ENCODE measurements at places on chromosomes 11 and 22. TPM values are rescaled to one million over a fixed set of nuclear protein-coding genes. Genes with fewer than 3 reads are reported as not detected.

NCAM1 gene
- polyA plus RNA-seq: 87.3 TPM

LRRC74B gene
- polyA plus RNA-seq: 0.27 TPM

CD3G gene
- polyA plus RNA-seq: 0.25 TPM

DNA sequence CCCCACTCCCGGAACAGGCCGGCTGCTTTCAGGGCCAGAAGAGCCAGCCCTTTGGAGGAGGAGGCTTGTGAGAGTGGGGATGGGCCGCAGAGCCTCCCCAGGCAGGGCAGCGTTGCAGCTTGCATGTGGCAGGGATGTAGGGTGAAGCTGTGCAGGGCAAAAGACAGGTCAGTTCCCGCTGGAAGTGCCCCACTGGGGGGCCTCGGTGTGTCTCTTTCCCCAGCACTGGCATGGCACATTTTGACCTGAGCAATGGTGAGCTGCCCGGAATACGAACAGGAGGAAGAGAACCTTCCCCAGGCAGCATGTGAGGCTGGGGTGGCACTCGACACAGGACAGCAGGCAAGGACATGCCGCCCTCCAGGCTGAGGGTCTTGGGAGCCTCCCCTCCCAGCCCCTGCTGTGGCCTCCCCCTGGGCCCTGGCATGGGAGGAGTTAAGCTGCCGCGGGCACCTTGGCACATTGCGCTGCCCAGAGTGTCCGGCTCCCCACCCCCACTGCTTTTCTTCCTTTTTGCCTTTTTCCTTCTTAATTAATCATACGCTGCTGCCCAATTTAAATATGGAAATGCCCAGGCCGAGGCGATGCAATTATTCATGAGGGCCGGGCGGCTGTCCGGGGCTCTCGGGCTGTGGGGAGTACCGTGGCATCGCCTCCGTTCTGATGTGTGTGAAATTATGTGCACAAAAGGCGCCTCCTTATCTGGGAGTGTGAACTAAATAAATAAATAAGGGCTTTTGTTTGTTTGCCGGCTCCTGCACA lies 76.0 kb upstream of the WNT7B start:
- DNase-seq: no peak

CRELD2 gene
- polyA plus RNA-seq: 24.9 TPM

- DNase-seq: no peak
These were observed 91.8 kb downstream of the SWAP70 start for GRCh38 chr11:9755561-9756185.

ADAMTS15 gene
- 54.1 TPM for polyA plus RNA-seq

DNA sequence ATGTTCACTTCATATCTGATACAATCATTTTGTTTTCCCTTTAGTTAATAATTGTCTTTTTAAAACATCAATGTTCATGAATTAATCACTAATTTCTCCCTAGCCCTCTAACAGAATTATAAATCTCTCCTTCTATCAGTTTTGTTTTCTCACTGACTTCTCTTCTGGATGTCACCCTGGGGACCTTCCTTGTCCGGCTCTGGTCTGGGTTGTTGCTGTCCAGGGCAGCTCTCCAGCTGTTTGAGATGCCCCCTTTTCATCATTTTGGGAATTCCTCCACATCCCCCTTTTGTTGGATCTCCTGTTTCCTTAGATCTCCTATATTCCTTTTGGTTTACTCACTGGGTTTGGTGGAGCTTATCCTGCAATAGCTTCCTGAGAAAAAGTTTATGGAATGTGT lies 35.6 kb upstream of the PSMA1 start:
- no peak for DNase-seq

FOLR2 gene
- 8.7 TPM for polyA plus RNA-seq

- DNase-seq: no peak
These were observed 28.2 kb downstream of the CAT start for GRCh38 chr11:34466802-34467488.

DNA sequence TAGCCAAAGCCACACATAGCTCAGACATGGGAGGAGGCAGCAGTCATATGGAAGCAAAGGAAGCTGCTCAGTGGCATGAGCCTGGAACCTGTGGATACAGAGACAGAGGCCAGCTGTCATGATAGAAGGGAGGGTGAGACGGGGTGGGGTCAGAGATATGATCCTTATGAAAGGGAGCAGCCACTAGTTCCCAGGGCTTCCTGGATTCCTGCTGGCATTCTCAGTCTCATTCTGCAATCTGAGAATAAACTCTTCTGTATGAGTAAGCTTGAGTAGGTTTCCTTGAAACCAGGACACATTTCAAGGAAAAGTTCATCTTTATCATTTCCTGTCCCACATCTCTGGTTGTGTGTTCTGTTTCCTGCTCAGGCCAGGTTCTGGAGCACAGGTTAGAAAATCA lies 220.2 kb upstream of the SNX19 start:
- no peak for DNase-seq

GRCh38 chr11:57368106-57368844 lies 12.7 kb downstream of the PRG3 start:
- DNase-seq: no peak

DNA sequence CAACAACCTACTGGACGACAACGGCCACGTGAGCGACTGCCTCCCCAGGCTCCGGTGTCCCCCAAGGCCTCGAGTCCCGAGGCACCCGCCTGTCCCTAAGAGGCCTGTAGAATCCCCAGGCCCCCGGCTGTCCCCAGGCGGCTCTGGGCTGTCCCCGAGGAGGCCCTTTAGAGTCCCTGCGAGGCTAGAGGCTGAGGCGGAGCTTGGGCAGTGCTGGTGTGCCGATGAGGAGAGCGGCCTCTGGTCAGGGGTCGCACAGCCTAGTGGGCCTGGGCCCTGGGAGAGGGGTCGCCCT lies 3.7 kb downstream of the TBX1 start:
- DNase-seq: no peak

PELI3 gene
- 4.9 TPM for polyA plus RNA-seq

DNA sequence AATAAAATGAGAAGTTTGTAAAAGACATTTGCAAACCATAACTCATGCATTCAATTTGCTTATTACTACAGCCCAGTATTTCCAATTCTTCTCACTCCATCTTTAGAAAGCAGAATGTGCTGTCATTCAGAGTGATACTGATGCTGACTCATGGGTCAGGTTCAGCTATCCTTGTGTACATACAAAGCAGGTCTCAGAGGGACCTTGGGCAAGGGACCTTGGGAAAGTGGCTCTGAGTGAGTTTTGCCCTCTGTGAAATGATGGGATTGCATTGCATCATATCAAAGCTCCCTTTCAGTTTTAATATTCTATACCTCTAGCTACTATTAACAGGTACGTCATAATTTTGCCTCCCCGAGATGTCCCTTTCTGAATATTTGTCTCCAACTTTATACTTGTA lies 848.7 kb downstream of the OPCML start:
- no peak for DNase-seq

SHANK2 gene
- polyA plus RNA-seq: 34.8 TPM

OR1S1 gene
- polyA plus RNA-seq: not detected
